GM10248 (cell line): ENCODE measurements at places on chromosomes 4 and X.

GRCh38 chrX:9846631-9847030, 60.4 kb downstream of the SHROOM2 start:
- no peak for DNase-seq

- peak; percentile 37 for DNase-seq
These were observed 16.0 kb upstream of the HPGD start for GRCh38 chr4:174538123-174538875.

GRCh38 chr4:24559032-24559821, 25.1 kb downstream of the DHX15 start:
- DNase-seq, result no peak

- no peak for DNase-seq
These were observed 310.2 kb downstream of the FBXW7 start for GRCh38 chr4:152225680-152226079.

GRCh38 chr4:145839151-145839550, 99.5 kb downstream of the ZNF827 start:
- DNase-seq, result no peak

GRCh38 chrX:40374486-40374885, 206.3 kb upstream of the ATP6AP2 start:
- DNase-seq, result no peak

GRCh38 chr4:185896817-185897488, 85.0 kb upstream of the SORBS2 start:
- DNase-seq, result no peak

DNA sequence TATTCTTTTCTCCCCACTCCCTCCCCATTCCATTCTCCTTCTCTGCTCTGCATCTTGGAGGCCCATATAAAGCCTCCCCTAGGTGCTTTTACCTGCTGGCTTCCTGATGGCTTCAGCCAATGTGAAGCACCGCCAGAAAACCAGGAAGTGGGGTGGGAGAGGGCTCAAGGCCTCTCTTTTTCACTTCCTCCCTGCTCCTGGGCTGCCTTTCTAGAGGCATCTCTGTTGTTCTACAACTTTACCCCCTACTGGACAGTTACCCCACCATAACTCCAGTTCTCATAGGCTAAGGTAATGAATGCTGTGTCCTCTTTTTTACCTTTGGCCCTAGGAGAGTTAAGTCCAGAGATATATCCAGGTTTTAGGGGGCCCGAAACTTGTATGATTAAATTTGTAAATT, 62.4 kb upstream of the PPARGC1A start:
- no peak for DNase-seq

- DNase-seq, result no peak
These were observed 5.7 kb upstream of the PLCXD1 start for GRCh38 chrX:275476-275966.

DNA sequence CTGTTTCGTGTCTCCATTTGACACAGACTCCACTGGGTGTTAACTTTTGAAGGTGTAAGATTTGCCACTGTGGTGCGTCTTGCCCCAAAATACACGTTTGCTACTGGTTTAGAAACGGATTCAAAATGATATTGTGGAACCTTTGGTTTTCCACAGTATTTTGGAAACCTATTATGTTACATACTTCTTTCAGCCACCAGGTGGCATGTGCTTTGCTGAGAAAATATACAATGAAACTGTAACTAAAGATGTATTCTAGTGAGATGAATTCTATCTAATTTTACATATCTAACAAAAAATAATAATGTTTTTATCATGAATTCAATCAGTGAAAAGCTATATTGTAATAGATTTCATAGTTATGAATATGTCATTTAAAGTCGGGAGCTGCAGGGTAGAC, 28.4 kb upstream of the SLITRK4 start:
- no peak for DNase-seq

DNA sequence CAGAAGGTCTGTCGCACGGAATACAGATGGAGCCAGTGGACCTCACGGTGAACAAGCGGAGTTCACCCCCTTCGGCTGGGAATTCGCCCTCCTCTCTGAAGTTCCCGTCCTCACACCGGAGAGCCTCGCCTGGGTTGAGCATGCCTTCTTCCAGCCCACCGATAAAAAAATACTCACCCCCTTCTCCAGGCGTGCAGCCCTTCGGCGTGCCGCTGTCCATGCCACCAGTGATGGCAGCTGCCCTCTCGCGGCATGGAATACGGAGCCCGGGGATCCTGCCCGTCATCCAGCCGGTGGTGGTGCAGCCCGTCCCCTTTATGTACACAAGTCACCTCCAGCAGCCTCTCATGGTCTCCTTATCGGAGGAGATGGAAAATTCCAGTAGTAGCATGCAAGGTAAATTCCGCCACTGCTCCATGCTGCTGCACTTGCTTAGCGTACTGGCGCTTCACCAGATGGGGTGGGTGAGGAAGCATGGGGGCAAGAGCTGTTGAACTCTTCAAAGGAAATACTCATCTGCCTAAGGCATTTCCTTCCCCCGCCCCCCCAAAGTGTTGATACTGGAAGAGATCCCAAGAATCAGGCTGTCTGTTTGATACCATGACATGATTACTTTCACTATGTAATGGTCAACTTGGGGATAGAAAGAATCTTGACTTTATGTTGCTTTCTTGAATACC, 24.8 kb downstream of the KLF3 start:
- no peak for DNase-seq

- no peak for DNase-seq
These were observed 624.6 kb upstream of the TECRL start for GRCh38 chr4:65033899-65034298.

- DNase-seq, result no peak
These were observed 171.9 kb downstream of the BMPR1B start for GRCh38 chr4:94929696-94930095.

DNA sequence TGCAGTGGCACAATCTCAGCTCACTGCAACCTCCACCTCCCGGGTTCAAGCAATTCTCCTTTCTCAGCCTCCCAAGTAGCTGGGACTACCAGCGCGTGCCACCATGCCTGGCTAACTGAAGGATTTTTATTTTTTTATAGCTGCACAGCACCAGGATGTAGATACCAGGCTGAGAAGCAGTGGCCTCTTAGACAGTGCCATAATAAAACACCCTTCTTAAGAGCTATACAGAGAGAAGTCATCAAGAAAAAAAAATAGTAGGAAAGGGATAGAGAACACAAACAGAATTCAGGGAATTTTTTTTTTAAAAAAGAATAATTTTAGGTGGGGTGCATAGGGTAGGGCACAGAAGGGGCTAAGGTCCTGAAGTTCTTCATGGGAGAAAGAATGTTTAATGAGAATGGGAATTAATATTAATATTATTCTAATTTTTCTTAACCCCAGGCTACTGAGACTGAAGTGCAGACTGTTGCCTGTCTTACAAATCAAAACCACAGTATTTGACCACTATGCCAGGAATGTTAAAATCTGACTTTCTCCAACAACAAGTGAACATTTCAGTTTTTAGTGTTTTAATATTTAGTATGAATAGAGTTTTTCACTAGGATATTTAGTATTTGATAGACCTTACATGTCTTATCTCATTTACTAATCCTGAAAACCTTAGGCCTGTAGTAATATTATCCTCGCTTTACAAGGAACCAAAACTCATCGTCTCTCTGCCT, 146.7 kb downstream of the KCNIP4 start:
- no peak for DNase-seq

GRCh38 chr4:102500352-102500695, 835 bp upstream of the NFKB1 start:
- DNase-seq, result peak; percentile 22

DNA sequence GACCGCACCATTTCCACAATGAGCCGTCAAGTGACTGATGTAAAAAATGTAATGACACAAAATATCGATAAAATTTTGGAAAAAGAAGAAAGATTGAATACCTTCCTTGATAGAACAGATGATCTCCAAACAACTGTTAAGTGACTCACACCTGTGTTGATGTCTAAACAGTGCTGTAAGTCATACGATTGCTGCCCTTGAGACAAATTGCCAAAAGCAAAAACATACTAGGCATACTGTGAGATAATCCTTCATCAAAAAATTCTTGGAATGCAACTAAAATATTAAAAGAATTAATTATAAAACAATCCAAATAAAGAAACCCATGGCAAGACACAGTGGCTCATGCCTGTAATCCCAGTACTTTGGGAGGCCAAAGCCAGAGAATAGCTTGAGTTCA, 53.4 kb downstream of the HNRNPD start:
- no peak for DNase-seq

DNA sequence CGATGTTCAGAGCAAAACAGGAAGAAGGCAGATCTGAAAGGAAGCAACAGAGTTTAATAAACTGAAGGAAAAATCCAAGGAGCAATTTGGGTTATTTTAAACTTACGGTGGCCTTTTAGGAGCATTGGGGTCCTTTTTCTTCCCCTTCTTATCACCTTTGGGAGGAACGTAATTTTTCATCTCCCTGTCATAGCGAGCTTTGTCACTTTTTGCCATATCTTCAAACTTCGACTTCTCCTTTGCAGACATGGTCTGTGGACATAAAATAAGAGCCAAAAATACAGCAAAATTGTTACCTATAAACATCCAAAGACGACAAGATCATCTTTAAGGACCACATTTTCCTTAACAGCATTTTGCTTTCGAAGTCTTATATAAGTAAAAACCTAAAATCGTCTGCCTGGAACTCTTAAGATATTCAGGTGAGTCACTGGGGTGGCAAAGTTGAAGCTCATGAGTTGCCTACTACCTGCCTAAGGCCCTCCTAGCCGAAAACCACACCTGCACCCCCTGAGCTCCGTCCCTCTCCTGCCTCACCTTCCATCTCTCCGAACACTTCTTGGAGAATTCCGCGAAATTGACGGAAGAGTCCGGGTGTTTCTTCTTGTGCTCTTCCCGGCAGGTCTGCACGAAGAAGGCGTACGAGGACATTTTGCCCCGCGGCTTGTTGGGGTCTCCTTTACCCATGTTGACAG, 1.0 kb downstream of the HMGB2 start:
- DNase-seq, result no peak

DNA sequence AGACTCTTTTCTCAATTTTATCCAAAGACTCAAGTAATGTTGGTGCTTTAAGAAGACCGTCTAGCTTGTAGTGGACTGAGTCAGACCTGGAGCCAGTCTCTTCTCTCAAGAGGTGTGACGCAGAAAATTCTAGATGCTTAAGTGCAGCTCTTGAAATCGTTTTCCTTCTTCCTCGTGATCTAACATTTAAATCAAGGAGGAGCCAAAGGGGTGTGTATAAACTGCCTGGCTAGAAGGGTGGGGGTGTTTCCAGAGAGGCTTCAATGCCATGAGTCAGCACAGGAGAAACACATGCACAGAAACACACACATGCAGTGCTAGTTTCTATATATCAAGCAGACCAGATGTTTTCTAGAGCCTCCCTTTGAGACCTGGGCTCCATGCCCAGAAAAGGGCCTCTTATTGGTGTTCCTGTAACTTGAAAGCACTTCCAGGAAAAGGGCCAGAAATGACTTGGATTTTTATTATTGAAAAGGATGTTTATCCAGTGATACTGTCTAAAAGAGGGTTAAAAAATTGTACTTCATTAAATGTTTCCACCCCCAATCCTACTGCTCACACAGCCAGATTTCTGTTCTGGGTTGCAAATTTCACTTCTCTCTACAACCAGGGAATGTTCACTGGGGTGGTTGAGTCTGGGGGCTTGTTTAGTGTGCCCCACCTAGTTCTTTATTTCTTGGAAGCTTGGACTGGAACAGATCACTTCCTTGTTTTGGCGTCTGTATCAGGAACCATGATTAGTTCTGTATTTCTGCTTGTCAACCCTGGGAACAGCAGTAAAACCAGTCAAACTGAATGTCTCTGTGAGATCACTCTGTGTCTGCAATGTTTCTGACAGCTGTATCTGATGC, at the start of gene CLIC2:
CLIC2 (minus strand) TSS at position 129 of the 851 bp plus-strand sequence. CDS start 187 bp downstream, outside the sequence.
- DNase-seq, result no peak

GRCh38 chr4:2942532-2943363, 20.5 kb downstream of the NOP14 start:
- no peak for DNase-seq

DNA sequence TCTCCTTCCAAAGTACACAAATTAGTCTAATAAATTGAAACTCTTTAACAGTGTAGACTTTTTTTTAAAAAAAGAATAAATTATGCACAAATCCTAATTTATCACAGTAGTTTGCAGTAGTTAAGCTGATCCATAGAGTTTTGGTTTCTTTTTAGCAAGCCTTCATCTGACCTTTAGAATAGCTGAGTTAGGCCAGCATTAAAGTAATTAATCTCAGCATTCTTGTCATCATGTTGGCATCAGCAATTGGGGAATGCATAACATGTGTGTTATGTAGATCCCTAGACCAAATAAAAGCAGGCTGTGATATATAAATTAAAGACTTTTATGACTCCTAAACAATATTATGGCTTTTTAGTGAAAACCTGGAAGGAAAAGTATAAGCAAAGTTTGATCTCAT, 426.5 kb upstream of the PABPC4L start:
- DNase-seq, result no peak

DNA sequence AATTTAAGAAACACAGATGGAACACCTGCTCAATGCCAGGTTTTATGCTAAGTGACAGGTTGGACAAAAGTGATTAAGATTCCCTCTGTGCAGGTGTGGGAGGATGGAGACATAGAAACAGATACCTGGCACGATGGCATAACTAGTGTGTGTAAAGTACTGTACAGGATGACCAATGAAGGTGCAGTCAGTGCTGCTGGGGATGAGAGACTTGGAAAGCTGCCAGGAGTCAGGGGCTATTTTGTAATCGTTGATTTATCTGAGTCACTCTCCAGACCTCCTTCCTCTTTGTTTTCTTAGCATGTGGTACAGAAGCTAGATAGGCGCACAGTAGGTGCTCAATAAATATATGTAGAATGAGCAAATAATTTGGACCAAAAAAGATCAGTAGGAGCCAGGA, 58.2 kb downstream of the CWH43 start:
- DNase-seq, result no peak

- DNase-seq, result no peak
These were observed 28.6 kb upstream of the PDE5A start for GRCh38 chr4:119657111-119657611.

DNA sequence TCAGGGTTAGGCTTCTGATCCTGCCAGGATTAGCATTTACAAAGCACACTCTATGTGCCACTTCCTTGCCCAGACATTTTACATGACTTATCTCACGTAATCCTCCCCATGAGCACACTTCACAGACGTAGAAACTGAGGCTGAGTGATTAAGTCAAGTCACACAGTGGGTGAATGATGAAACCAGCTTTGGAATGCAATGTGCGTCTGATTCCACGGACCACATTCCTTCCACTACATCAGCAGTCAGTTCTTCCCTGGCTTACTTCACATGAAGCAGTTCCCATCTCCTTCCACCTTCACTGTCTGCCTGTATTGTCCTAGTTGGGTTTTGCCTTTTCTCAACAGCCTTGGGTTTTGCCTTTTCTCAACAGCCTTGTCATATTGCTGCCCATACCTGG, 134.3 kb upstream of the PPARGC1A start:
- DNase-seq, result no peak

DNA sequence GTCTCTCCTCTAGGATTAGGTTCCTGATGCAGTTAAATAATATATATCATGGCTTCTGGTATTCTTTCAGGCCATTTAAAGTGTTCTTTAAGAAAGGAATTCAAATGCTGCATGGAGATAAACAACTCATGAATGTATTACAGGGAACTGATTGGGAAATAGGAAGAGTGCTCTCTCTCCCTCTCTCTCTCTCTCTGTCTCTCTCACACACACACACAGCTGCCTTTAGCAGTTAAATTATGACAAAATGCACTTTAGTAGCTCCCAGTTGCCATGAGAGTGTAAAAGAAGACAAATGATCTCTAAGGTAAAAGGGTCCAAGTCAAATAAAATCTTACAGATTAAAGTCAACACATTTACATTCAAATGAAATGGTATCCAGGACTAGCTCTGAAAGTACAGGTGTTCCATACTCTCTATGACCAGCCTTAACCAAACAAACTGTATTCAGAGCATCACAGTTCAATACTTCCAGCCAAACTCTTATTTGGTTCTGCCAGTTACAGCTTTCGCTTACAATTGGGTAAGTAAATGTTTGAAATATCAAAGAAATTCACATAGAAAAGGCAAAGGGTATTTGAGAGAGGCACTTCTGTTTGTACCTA, 94.7 kb upstream of the CXXC4 start:
- no peak for DNase-seq
